T follicular helper cell (primary cell): ENCODE measurements at places on chromosomes 5 and 9.

DNA sequence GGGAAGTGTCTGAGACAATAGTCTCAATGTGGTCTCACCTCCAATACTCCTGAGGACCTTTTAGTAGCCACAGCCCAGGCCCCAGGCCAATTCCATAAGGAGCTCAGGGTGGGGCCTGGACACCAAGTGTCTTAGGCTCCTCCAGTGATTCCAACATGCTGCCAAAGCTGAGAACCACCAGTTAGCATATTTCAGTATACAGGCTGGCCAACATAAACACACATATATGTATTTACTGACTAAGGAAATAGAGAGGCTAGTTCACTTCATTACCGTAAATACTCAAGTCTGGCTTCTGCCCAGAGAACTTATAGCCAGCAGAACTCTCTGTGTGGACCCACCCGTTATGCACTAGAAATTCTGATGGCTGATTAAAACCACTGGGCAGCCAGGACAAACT is 24.1 kb downstream of the S1PR3 start:
- DNase-seq, result no peak

DNA sequence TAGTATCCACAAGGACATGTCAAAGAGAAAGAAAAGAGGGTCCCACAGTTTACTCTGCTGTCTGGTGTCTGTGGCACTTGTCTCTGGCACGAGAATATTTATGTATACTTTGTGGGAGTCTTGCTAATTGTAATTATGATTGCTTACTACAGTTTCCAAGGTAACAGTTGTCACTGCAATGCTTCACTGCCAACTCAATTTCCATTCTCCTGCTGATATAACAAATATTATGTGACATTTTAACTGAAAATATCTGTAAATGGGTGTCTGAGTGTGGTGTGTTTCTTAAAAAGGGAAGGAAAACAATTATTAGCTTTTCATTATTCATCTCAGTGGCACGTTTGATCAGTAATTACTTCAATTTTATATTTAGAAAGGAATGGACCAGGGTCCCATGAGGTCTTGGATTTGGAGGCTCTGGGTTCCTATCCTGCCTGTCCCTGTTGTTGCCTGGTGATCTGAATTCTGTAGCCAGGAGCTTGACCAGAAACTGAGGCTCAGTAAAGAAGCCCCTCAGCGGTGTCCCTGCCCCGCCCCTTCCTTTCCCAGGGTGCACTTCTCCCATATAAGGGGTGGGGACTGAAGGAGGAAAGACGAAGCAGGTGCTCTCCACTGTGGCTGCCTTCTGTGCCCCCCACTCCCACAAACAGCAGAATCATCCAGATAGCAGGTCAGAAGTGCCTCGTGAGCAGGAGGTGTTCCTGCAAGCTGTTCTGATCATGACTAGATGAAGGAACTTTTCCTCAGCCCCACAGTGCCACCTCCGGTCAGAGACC is 137.3 kb upstream of the KIF2A start:
- DNase-seq, result no peak

- no peak for DNase-seq
These were observed 189.8 kb downstream of the ALDH1A1 start for GRCh38 chr9:72763022-72763421.

DNA sequence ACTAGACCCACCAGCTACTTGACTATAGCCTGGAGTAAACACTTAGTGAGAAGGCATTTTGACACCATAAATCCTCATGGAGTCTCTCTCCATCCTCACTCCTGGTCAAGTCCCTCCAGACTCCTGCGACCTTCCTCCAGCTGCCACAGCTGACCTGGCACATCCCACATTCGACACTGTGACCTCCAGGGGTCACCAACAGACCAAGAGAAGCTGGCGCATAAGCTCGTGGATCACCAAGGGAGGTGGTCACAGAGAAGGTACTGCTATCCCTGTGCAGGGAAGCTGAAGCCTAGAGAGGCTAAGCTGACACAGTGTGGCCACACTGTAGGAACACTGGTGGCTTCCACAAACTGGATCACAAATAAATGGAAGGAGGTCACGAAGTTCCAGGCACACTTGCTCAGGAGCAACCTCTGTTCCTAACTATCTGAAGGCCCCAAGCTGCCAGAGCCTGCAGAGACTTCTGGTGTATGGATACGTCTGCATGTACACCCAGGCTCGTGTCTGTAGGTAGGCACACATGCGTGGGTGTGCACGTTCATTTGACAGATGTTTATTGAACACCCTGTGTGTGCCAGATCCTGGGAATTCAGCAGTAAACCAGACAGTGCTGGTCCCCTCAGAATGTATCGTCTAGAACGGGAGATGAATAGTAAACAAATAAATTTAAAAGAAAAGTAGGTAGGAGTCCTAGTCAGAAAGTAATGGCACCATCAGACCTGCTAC is 104.4 kb downstream of the C5orf15 start:
- no peak for DNase-seq

- DNase-seq, result no peak
These were observed 617 bp downstream of the PTPN3 start for GRCh38 chr9:109497226-109498153.

- DNase-seq, result no peak
These were observed 1.9 kb upstream of the PAEP start for GRCh38 chr9:135559606-135560005.

- no peak for DNase-seq
These were observed 122.3 kb downstream of the VAV2 start for GRCh38 chr9:133869674-133870405.

DNA sequence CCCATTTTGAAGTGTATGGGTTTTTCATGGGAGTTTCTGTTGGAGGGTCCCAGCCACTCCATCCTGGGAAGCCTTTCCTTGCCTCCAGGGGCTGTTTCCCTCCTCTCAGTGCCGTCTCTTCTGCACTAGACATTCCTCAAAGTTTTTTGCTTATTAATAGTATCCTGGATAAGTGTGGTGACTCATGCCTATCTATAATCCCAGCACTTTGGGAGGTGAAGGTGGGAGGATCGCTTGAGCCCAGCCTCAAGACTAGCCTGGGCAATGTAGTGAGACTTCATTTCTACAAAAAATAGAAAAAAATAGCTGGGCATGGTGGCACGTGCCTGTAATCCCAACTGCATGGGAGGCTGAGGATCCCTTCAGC is 43.1 kb downstream of the RALGPS1 start:
- DNase-seq, result no peak

- DNase-seq, result no peak
These were observed 25.4 kb downstream of the ADAMTS2 start for GRCh38 chr5:179319741-179320281.

DNA sequence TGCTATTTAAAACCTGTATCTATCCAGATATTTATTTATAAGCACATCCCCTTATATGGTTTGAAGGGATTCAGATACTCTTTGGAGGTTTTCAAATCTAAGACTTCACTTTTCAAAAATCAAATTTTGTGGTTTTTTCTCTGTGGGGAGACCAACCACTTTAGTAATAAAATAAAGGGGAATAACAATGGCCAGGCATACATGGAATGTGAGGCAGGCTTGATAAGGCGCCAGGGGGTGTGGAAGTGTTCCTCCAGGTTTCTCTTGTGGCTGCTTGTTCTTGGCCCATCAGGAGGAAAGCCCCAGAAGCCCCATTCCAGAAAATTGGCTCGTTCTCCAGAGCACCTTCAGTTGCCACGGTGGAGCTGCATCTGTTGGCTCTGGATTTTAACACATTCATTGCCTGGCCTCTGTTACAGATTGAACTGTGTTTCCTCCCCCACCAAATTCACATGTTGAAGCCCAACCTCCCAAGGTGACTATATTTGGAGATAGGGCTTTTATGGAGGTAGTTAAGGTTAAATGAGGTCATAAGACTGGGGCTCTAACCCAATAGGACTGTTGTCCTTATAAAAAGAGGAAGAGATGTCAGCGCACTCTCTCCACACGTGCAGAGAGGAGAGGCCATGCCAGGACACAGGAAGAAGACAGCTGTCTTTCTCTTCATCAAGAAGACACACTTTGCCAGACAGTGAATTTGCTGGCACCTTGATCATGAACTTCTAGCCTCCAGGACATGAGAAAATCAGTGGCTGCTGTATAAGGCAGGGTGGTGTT is 195.9 kb downstream of the TMEM38B start:
- no peak for DNase-seq

GRCh38 chr5:132209131-132209530 is 18.5 kb downstream of the P4HA2 start:
- DNase-seq, result no peak

- no peak for DNase-seq
These were observed 166.1 kb downstream of the ZSWIM6 start for GRCh38 chr5:61498121-61498520.

GRCh38 chr5:173680660-173681242 is 64.3 kb upstream of the BOD1 start:
- DNase-seq, result no peak

- no peak for DNase-seq
These were observed 375.7 kb upstream of the PRR16 start for GRCh38 chr5:120088412-120088811.

DNA sequence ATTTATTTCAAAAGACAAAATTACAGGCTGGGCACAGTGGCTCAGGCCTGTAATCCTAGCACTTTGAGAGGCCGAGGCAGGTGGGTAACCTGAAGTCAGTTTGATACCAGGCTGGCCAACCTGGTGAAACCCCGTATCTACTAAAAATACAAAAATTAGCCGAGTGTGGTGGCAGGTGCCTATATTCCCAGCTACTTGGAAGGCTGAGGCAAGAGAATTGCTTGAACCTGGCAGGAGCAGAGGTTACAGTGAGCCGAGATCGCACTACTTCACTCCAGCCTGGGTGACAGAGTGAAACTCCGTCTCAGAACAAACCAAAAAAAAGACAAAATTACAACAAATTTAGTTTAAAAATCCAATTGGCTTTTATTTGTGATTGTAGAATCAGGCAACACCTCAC is 14.3 kb upstream of the SLC30A5 start:
- DNase-seq, result no peak

DNA sequence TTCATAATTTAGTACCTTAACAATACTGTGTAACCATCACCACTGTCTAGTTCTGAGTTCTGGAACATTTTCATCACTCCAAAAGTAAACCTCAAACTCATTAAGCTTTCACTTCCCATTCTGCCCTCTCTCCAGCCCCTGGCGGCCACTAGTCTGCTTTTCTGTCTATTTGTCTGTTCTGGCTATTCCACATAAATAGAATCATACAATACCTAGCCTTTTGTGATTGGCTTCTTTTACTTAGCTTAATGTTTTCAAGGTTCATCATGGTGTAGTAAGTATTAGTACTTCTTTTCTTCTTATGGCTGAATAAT is 138.7 kb downstream of the RAPGEF6 start:
- no peak for DNase-seq

- no peak for DNase-seq
These were observed 77.2 kb downstream of the ADRB2 start for GRCh38 chr5:148903587-148903986.

- no peak for DNase-seq
These were observed 303.8 kb upstream of the WWC1 start for GRCh38 chr5:167987490-167988280.

DNA sequence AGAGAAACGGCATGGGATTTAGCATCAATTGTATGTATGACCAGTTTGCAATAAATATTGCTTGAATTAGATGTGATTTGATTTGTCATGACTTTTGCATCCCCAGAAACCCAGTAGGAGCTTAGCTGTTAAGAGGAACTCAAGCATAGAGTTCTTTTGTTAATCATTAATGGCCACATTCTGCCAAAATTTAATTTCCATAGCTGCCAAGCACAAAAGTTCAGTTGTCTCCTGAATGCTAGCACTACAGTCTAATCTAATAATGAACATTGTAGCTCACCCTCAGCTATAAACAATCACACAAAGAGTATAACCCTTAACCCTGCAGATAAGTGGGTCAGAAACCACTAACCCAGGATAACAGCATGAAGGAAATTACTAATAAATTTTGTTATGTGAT is 169.8 kb upstream of the GRAMD2B start:
- DNase-seq, result no peak

GRCh38 chr5:121691478-121691877 is 160.2 kb upstream of the FTMT start:
- DNase-seq, result no peak

GRCh38 chr5:77151501-77151900 is 59.0 kb upstream of the PDE8B start:
- DNase-seq, result no peak

DNA sequence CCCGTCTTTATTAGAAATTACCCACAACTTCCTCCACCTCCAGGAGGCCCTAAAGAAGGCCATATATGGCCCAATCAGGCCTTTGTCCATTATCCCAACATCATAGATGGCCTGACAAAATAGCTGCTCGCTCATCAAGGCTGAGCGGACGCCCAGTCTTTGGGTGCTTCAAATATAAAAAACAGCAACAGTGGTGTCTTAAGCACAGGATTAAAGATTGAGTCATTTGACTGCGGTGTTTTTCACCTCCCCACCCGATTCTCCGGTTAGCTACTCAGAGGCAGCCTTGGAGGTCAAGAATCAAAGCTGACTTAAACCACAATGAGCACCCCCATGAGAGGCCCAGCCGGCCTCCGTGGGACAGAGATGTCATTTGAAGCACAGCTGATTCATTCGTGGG is 18.8 kb downstream of the S1PR3 start:
- DNase-seq, result no peak

GRCh38 chr9:89744730-89745129 is 139.9 kb downstream of the GADD45G start:
- no peak for DNase-seq

GRCh38 chr9:6575324-6576034 is 70.0 kb downstream of the GLDC start:
- DNase-seq, result no peak

GRCh38 chr9:136808806-136809158 is 1.0 kb downstream of the RABL6 start:
- DNase-seq, result no peak

- DNase-seq, result no peak
These were observed 48.0 kb upstream of the FBXL7 start for GRCh38 chr5:15452030-15452429.

DNA sequence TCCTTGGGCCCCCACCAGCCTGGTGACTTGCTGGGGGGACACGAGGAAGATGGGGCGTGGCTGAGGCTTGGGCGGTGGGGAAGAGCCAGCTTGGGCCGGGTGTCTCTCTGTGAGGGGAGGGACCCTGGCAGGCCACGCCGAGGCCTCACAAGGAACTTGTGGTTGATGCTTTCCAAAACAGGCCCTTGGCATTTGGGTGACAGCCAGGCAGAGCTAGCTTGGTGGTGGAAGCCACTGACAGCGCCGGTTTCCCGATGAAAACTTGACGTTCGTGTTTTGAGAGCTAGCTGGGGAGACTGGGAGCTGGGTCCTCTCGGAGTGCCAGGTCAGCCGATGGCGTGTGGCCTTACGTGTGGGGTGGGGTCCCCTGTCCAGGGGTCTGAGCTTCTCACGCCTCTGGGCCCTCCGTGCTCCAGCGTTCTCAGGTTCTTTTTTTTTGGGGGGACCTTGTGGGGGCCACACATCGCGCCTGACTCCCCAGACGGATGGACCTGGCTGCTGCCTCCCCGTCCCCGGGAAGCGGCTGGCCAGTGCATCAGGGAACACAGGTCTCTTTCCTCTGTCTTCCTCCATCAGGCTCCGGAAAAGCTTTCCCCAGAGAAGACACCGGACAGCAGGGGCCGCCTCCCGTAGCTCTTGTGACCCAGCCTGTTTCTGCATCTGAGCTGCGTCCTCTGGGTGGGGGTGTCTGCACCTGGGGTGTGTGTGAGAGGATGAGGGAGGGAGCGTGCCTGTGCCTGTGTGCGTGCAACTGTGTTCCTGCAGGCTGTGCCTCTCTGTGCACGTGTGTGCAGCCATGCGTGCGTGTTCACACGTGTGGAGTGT is 129.3 kb upstream of the LPCAT1 start:
- no peak for DNase-seq

- no peak for DNase-seq
These were observed 79.6 kb downstream of the MYO10 start for GRCh38 chr5:16856531-16856930.

GRCh38 chr9:106307670-106308069 is 555.3 kb upstream of the ZNF462 start:
- DNase-seq, result no peak
